ENCODE measurements at places on chromosomes 4 and X.

GRCh38 chr4:135250040-135250439, 1048.5 kb upstream of the PABPC4L start:
- DNase-seq, result no peak

- no peak for DNase-seq
Measured at GRCh38 chr4:77065382-77065781, 10.4 kb downstream of the CCNI start.

DNA sequence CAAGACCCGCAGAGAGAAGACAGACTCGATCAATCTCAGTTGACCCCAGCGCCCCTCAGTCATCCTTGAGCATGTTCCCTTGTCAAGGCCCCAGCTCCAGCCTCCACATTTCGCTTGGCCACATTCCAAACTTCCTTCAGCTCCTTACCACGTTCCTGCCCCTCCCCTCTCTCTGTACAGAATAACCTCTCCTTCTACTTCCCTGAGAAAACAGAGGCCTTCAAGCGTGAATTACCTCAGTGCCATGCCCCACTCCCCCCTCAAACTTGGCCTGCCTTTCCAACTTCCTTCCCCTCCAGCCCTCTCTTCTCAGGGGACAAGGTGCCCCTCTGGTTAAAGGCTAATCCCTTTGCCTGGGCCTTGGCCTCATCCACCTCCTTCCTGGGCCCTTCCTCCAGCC, 3.2 kb upstream of the RIPPLY1 start:
- DNase-seq, result no peak

DNA sequence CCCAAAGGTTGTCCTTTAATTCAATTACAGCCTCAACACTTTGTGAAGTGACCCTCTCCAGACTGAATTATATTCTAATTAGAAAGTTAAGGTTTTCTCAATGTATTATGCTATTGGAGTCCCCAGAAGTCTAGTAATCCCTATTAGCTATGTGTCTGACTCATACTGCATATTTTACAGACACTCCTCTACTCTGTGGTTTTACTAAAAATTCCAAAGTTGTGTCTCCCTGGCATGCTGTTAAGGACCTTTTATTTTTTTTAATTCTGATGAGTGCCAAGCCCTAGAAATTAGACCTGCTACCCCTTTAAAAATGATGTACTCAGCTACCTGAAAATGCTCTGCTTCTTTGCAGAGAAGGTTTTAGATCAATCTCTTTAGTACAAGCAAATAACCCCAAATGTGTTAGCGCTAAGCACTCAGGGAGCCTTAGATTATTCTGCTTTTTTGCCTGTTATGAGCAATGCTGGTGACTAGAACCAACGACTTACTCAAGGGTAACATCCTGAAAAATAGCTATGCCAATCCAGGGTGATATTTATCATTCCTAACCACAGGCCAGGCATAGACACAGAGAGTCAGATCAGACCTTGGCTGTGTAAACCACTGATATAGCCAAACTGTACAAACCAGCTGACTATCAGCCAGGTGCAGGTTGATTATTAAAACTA, 26.1 kb upstream of the CXCL13 start:
- DNase-seq, result no peak

DNA sequence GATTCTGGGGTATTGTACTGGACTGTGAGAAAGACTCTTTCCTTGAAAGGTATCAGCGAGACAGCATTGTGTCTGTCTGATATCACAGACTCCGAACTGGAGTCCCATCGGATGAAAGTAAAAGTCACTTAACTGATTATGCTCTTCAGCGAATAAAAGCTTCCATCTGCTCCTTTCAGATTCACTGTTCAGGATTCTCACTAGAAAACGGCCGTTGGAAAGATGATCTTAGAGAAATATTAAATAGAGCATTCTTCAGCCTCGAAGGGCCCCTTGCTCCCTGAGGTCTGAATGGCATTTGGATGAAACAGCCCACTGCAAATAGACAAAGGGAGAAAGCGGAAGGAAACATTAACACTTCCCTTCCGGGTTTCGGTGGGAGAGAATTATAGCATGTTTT, 416.2 kb upstream of the PRKX start:
- DNase-seq, result no peak

- no peak for DNase-seq
Measured at GRCh38 chrX:100368167-100368566, 41.9 kb downstream of the PCDH19 start.

- no peak for DNase-seq
Measured at GRCh38 chrX:135308345-135308855, 880 bp upstream of the ETDC start.

GRCh38 chr4:40731361-40731760, 18.4 kb upstream of the NSUN7 start:
- DNase-seq, result no peak

DNA sequence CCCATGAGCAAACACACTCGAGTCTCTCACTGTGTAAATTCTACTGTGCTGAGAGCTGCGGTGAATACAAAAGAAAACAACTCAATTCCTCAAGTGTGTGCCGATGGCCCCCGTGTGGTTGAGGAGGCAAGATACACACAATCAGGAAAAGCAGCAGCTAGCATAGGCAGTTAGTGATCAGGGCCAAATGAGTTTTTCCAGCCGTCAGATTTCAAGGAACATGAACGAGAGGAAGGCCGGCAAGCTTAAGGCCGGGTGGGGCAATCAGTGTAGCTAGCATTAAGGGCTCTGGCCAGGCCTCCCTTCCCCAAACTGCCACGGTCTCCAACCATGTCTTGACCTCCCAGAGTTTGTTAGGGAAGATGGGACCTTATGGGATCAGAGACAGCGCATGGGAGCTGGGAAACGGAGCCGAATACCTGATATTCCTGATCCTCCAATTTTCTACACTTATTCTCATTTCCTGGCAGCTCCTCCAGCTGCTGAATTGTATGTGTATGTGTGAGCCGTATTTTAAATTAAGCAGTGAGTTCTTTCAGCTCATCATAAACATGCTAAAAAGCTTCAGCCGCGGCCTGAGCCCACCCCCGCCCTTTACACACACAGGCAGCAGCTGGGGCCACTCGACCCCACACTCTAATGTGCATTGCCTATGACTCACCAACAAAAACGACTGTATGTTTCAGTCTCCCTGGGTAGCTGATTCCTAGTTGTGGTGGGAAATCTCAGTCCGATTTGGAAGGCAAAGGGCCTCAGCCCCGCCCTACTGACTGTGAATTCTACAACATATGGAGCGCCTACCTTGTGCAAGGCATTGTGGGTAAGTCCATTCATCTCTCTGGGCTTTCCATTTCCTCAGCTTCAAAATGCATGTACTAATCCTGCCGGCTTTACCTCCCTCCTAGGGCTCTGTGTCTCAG, 59.9 kb downstream of the RTL9 start:
- peak; percentile 78 for DNase-seq

DNA sequence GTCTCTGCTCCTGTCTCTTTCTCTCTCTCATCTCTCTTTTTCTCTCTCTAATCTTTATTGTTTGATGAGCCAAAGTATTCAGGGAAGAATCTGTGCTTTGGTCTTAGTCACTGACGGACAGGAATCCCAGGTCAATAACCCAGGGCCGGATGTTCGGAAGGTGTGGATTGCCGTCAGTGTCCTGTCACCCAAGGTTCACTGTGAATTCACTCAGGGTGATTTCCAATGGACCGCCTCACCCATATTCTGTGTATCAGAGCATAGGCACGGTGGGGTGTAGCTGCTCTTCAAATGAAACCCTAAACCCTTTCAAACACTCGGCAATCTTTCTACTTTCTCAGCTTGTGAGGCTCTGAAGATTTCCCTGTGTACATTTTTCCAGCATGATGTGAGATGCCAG, 144.6 kb upstream of the GPC4 start:
- no peak for DNase-seq

- no peak for DNase-seq
Measured at GRCh38 chr4:20217951-20218350, 33.8 kb upstream of the SLIT2 start.

Measured in NCI-H1436 (cell line).